Activated CD4-positive, alpha-beta T cell treated with anti-CD3 and anti-CD28 coated beads, Interleukin-2, amount 50 U/mL, for 16 hours (primary cell): ENCODE measurements at places on chromosomes 11 and 22.

DNA sequence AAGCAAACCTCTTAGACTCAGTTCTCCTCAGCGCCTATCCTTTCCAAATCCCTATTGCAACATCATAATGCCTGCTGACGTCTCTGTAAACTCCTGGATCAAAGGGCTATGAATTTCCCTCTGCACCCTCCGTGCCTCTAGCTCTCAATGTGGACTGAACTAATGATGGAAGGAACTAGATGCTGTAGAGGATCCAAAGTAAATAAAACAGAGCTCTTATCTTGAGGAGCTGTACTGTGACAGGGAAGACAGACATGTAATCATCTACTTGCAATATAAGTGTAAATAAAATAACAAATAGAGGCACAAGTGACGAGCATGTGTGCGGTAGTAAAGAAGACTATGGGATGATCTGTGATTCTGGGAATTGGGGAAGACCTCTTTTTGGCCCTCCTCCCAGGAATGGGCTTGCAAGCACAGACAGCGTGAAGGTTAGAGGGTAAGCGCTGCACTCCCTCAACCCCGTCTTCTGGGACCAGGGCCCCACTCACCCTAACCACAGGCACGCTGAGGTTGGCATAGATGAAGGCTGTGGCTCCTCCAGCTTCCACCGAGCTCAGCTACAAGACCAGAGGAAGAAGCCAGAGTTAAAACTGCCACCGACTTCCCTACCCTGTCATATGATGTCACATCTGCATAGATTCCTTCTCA, 42.2 kb downstream of the P4HA3 start:
- DNase-seq = peak; percentile 12

- DNase-seq = no peak
Measured at GRCh38 chr11:129930743-129931142, 35.4 kb upstream of the NFRKB start.

- no peak for DNase-seq
Measured at GRCh38 chr11:46414466-46414796, 22.9 kb upstream of the CHRM4 start.

GRCh38 chr11:110196241-110196754, 100.1 kb downstream of the RDX start:
- DNase-seq = no peak

DNA sequence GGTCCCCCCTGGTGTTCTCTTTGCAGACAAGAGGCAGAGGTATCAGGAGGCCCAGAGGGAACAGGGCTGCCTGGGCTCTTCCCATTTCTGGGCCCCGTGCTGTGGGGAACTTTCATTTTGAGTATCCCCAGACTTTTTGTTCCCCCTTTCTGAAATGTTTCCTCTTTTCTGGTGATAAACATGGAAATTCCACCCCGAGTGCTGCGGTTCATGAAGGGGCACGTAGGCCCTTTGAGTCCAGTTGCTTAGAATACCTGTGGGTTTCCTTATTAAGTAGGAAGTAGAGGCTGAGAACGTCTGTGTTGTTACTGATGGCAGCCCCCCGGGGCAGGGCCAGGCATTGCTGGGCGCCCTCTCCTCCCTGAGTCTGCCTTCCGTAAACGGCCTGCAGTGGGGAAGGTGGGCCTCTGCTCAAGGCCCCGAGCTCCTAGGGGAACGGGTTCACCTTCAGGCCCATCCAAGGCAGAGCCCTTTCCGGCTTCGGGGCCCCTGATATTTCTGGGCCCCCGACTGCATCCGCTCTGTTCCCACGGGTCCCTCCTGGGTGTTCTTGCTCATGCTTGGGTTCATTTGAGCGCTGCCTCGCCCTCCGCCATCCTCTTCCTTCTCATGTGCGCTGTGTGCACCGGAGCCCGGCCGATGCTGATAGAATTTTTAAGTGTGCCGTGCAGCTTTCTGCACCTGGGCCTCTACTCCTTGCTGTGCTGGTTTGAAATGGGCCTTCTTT, 12.0 kb downstream of the TBC1D22A start:
- peak; percentile 28 for DNase-seq

GRCh38 chr22:22865311-22866072, 22.1 kb upstream of the IGLL5 start:
- peak; percentile 38 for DNase-seq

- no peak for DNase-seq
Measured at GRCh38 chr11:86234831-86235461, 9.6 kb upstream of the EED start.

DNA sequence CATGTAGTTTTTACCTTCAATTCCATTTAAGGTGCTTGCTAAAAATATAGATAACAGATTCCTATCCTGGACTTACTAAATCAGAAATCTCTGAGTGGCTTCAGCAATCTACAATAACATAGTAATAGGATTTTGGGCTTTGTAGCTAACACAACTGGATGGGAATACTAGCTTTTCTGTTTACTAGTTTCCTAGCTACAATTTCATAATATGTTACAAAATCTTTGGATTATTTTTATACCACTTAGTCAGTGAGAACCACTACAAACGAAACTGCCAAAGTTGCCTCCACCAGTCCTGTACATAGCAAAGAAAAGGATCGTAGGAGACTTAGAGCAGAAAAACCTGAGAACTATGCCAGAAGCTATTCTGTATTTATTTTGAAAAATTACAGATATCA, 87.7 kb upstream of the ANO3 start:
- no peak for DNase-seq
